ENCODE measurements at places on chromosomes 11 and 22. TPM values are rescaled to one million over a fixed set of nuclear protein-coding genes. Genes with fewer than 3 reads are reported as not detected.
A peak's percentile ranks its signal among the peaks of the same experiment; 100 is the strongest.

The TEX54 gene
- not detected for total RNA-seq

The DNAL4 gene
- 18.3 TPM for total RNA-seq

The PIWIL4 gene
- total RNA-seq: not detected

The HYOU1 gene
- total RNA-seq: 398 TPM

The OOSP2 gene
- total RNA-seq: not detected

The SLC17A6 gene
- total RNA-seq: not detected

- DNase-seq: no peak
- H3K4me3 ChIP-seq: no peak overlapping the region
- H3K36me3 ChIP-seq: no peaks in the 10 kb centered on the region
- peaks cover 21% of the 10 kb centered on the region for H3K27me3 ChIP-seq
- no peak overlapping the region for H3K27ac ChIP-seq
These were observed 121.0 kb upstream of the FGF3 start for GRCh38 chr11:69940246-69940610.

GRCh38 chr22:33666279-33666960, 253.9 kb downstream of the LARGE1 start:
- H3K36me3 ChIP-seq: no peaks in the 10 kb centered on the region
- DNase-seq: no peak
- no peak overlapping the region for H3K27ac ChIP-seq
- no peak overlapping the region for H3K4me3 ChIP-seq

GRCh38 chr11:17267576-17267975, 9.0 kb upstream of the NUCB2 start:
- H3K4me3 ChIP-seq: no peak overlapping the region
- H3K36me3 ChIP-seq: no peaks in the 10 kb centered on the region
- DNase-seq: peak; percentile 65
- peaks cover 15% of the 10 kb centered on the region for H3K4me1 ChIP-seq

DNA sequence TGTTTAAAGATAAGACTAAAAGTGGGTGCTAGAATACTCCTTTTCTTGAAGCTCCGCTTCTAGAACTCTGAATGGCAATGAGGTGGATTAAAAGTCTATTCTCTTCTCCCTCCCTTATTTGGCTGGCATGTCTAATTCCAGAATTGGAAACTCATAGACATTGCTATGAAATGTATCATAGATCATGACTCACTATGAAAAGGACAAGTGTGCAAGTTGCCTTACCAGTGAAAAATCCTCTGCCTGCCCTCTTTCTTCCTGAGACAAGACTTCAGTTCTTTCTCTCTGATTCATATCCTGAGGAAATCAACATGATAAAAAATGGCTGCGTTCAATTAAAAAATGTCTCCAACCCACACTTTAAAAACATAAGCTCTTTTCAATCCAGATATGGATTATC, 73.2 kb upstream of the BLID start:
- peaks cover 38% of the 10 kb centered on the region for H3K4me1 ChIP-seq
- H3K4me3 ChIP-seq: peak overlapping the region; percentile 18
- no peaks in the 10 kb centered on the region for H3K27me3 ChIP-seq
- peaks cover 34% of the 10 kb centered on the region for H3K36me3 ChIP-seq
- peak; percentile 93 for DNase-seq
- peak overlapping the region; percentile 83 for H3K27ac ChIP-seq

DNA sequence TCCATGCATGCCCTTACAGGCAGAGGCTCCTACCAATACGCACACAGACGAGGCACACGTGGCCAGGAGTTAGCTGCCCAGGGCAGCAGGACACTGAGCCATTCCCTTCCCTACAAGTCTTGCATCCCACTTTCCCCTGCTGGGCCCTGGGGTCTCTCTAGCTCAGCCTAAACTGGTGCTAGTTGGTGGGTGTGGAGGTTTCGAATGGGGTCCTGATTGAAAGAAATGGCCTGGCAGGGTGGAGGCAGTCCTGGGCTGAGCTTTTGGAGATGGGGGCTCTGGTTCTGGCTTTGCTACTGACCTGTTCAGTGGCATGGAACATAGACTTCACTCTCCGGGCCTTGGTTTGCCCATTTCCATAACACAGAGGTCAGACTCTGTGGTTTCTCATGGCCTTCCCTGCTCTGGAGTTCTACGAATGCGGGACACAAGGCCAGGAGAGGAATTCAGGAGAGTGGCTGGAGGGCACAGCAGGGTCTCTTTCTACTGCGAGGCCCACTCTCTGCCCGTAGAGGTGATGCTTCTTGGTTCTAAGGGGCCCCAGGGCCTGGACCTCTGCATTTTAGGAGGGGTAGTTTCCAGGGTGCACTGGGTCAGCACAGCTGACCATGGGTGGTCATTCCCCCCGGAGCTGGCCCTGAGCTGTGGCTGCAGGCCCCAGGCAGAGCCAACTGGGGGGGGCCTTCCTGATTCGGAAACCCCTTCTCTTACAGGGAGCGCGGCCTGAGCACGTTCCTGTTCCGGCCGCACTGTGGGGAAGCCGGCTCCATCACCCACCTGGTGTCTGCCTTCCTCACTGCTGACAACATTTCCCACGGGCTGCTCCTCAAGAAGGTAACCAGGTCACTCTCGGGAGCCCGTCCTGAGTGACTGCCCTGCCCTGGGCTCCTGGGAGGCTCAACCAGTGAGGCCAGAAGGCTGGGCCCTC, 40.0 kb downstream of the RNF141 start:
- H3K27ac ChIP-seq: no peak overlapping the region
- H3K4me3 ChIP-seq: no peak overlapping the region
- no peak for DNase-seq
- no peaks in the 10 kb centered on the region for H3K27me3 ChIP-seq
- peaks cover 6% of the 10 kb centered on the region for H3K4me1 ChIP-seq
- H3K36me3 ChIP-seq: peaks cover 4% of the 10 kb centered on the region

- DNase-seq: no peak
- H3K4me1 ChIP-seq: no peaks in the 10 kb centered on the region
- no peak overlapping the region for H3K4me3 ChIP-seq
- peaks cover 65% of the 10 kb centered on the region for H3K36me3 ChIP-seq
- no peaks in the 10 kb centered on the region for H3K27me3 ChIP-seq
These were observed 50.2 kb downstream of the AP2A2 start for GRCh38 chr11:975827-976226.

GRCh38 chr11:87141980-87142514, 104.3 kb downstream of the TMEM135 start:
- no peak for DNase-seq
- H3K27me3 ChIP-seq: no peaks in the 10 kb centered on the region
- H3K27ac ChIP-seq: no peak overlapping the region

GRCh38 chr22:27467711-27468110, 333.8 kb downstream of the MN1 start:
- DNase-seq: no peak
- H3K4me3 ChIP-seq: no peak overlapping the region
- H3K27ac ChIP-seq: no peak overlapping the region
- H3K27me3 ChIP-seq: no peaks in the 10 kb centered on the region

GRCh38 chr11:38562562-38562961, 1964.5 kb upstream of the RAG2 start:
- H3K4me3 ChIP-seq: no peak overlapping the region
- DNase-seq: no peak
- H3K27me3 ChIP-seq: no peaks in the 10 kb centered on the region

GRCh38 chr11:13278609-13279486, 1.3 kb downstream of the BMAL1 start:
- H3K4me1 ChIP-seq: peaks cover 45% of the 10 kb centered on the region
- H3K27me3 ChIP-seq: no peaks in the 10 kb centered on the region
- peak overlapping the region; percentile 91 for H3K4me3 ChIP-seq
- peak overlapping the region; percentile 82 for H3K27ac ChIP-seq
- H3K36me3 ChIP-seq: no peaks in the 10 kb centered on the region

GRCh38 chr22:29205594-29206371, at the start of gene EMID1:
EMID1 (plus strand) TSS chr22:29205896; CDS start chr22:29206039, 143 bp downstream.
- H3K27me3 ChIP-seq: peaks cover 11% of the 10 kb centered on the region
- no peak for DNase-seq
- peaks cover 7% of the 10 kb centered on the region for H3K36me3 ChIP-seq
- H3K4me1 ChIP-seq: peaks cover 10% of the 10 kb centered on the region
- H3K27ac ChIP-seq: no peak within 1 kb of the TSS

DNA sequence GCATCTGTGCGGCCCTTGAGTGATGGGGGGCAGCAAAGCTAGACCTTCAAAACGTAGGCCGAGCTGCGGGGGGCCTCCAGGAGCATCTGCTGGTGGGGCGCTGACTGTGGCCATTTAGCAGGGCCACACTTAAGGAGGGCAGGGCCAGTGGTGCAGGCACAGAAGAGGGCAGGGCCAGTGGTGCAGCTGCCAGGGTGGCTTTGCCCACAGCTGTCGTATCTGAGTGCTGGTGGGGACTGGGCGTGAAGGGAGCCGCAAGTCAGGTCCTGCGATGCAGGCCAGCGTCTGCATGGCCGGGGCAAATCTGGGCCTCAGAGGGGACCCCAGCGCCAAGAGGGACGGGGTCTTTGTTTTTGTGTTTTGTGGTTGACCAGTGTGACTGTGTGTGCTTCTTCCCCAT, 27.7 kb downstream of the RNH1 start:
- H3K27ac ChIP-seq: no peak overlapping the region
- DNase-seq: no peak
- peaks cover 11% of the 10 kb centered on the region for H3K36me3 ChIP-seq
- H3K4me3 ChIP-seq: no peak overlapping the region
- no peaks in the 10 kb centered on the region for H3K4me1 ChIP-seq
- H3K27me3 ChIP-seq: no peaks in the 10 kb centered on the region

DNA sequence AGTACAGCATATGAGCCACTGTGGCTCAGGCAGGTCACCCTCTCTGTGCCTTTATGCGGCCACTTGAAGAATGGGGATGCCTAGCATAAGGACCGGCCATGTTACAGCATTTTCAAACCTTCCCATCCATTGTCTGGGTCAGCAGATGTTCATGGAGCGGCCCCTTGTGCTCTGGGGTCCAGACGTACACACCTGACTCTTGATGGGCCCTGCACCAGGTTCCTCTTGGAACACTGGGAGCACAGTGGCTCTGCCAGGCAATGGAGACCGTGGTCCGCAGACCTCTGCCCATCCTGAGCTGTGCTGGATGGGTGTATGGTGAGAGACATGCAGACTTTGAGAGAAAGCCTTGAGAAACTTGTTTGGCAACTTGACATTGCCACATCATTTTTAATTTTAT, 9.8 kb downstream of the PRDM11 start:
- no peak overlapping the region for H3K27ac ChIP-seq
- H3K4me3 ChIP-seq: no peak overlapping the region
- DNase-seq: no peak
- no peaks in the 10 kb centered on the region for H3K27me3 ChIP-seq
- peaks cover 13% of the 10 kb centered on the region for H3K4me1 ChIP-seq

- no peak overlapping the region for H3K27ac ChIP-seq
- peaks cover 5% of the 10 kb centered on the region for H3K36me3 ChIP-seq
- no peak overlapping the region for H3K4me3 ChIP-seq
- peaks cover 20% of the 10 kb centered on the region for H3K4me1 ChIP-seq
- H3K27me3 ChIP-seq: peaks cover 50% of the 10 kb centered on the region
- DNase-seq: no peak
These were observed 592.5 kb downstream of the INSC start for GRCh38 chr11:15707194-15707593.

DNA sequence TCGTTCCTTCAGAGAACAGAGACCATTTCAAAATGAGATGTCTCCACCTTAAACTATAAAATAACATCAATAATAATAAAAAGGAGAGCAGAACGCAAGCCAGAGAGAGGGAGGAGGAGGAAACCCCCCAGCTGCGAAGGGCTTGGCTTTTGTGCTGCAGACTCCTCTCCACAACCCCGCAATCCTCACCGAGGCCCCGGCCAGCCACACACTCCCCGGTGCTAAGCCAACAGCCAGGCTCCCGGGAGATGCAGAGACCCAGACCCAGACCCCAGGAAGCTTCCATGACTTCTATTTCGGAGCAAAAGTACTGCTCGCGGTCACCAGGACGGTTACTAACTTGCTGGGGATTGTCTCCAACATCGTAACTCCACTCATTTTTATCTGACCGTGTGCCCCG, 10.6 kb downstream of the PHF21B start:
- peaks cover 52% of the 10 kb centered on the region for H3K27me3 ChIP-seq
- no peaks in the 10 kb centered on the region for H3K36me3 ChIP-seq
- DNase-seq: no peak

GRCh38 chr22:23574371-23574811, 5.7 kb downstream of the IGLL1 start:
- no peak overlapping the region for H3K27ac ChIP-seq
- DNase-seq: no peak
- no peaks in the 10 kb centered on the region for H3K36me3 ChIP-seq
- H3K4me3 ChIP-seq: no peak overlapping the region
- no peaks in the 10 kb centered on the region for H3K4me1 ChIP-seq
- peaks cover 61% of the 10 kb centered on the region for H3K27me3 ChIP-seq

GRCh38 chr22:44030702-44031082, 6.6 kb downstream of the PARVB start:
- H3K4me3 ChIP-seq: no peak overlapping the region
- no peak for DNase-seq
- peaks cover 2% of the 10 kb centered on the region for H3K4me1 ChIP-seq
- no peak overlapping the region for H3K27ac ChIP-seq

DNA sequence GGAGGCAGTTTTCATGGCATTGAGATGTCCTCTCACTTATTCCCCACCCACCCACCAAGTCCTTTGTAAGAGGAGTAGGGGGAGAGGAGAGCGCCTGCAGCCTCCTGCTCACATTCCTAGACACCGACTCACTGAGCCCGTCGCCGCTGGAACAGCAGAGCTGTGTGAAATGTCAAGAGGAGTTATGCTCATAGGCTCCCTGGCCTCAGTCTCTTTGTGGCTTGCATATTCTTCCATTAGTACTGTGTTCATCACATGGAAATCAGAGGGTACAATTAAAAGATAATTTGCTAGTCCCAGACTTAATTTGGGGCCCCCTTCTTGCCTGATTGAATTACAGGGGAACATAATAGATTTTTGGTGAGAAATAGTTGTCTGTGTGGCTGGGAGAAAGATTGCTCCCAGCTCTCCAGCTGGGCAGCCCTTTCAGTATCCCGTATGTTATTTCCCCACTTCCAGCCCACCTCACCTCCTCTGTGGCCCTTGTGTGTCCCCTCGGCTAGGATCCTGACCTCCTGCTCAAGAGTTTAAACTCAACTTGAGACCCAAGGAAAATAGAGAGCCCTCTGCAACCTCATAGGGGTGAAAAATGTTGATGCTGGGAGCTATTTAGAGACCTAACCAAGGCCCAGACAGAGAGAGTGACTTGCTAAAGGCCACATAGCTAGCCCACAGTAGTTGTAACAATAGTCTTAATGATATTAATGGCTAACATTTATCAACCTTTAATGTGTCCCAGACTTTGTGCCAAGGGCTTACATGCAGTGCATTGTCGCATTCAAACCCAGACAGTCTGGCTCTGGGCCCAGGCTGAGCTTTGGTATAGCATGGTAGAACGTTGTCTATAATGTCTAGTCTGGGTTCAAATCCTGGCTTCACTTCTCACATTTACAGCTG, 32.2 kb downstream of the LIMK2 start:
- peaks cover 22% of the 10 kb centered on the region for H3K36me3 ChIP-seq
- peaks cover 18% of the 10 kb centered on the region for H3K4me1 ChIP-seq
- peak overlapping the region; percentile 86 for H3K27ac ChIP-seq
- no peaks in the 10 kb centered on the region for H3K27me3 ChIP-seq
- peak overlapping the region; percentile 60 for H3K4me3 ChIP-seq

GRCh38 chr11:106031202-106031810, 9.3 kb upstream of the MSANTD4 start:
- no peak overlapping the region for H3K4me3 ChIP-seq
- peak; percentile 28 for DNase-seq
- H3K27ac ChIP-seq: peak overlapping the region; percentile 80
- no peaks in the 10 kb centered on the region for H3K36me3 ChIP-seq
- peaks cover 7% of the 10 kb centered on the region for H3K4me1 ChIP-seq
- no peaks in the 10 kb centered on the region for H3K27me3 ChIP-seq
